ENCODE measurements at places on chromosomes 3 and 15.
A peak's percentile ranks its signal among the peaks of the same experiment; 100 is the strongest.

- no peak for DNase-seq
These were observed 8.6 kb downstream of the ILDR1 start for GRCh38 chr3:122013448-122013925.

GRCh38 chr15:77026501-77027110 is 31.7 kb downstream of the PSTPIP1 start:
- no peak for DNase-seq

GRCh38 chr15:41061667-41062066 is 54.4 kb downstream of the INO80 start:
- DNase-seq: no peak

GRCh38 chr3:197040658-197041057 is 11.0 kb upstream of the MELTF start:
- no peak for DNase-seq

GRCh38 chr15:32700501-32701150 is 17.2 kb upstream of the GREM1 start:
- no peak for DNase-seq

- DNase-seq: peak; percentile 28
These were observed 60.1 kb downstream of the UACA start for GRCh38 chr15:70703096-70703878.

DNA sequence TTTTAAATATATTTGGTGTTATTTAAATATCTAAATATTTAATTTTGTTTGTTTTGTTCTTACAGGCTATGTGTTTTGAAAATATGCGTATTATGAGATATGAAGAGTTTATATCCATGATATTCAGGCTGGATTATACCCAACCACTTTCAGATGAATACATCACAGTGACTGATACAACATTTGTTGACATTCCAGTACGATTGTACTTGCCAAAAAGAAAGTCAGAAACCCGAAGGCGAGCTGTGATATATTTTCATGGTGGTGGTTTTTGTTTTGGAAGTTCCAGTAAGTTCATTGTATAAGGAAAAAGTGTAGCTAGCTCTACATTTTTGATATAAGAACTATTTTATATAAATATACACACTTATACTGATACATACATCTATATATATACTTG is 6.9 kb downstream of the AADACL2 start:
- peak; percentile 15 for DNase-seq

- no peak for DNase-seq
These were observed 77.5 kb downstream of the BOC start for GRCh38 chr3:113288881-113289280.

- DNase-seq: no peak
These were observed 185.9 kb upstream of the LINGO1 start for GRCh38 chr15:77818484-77819047.

DNA sequence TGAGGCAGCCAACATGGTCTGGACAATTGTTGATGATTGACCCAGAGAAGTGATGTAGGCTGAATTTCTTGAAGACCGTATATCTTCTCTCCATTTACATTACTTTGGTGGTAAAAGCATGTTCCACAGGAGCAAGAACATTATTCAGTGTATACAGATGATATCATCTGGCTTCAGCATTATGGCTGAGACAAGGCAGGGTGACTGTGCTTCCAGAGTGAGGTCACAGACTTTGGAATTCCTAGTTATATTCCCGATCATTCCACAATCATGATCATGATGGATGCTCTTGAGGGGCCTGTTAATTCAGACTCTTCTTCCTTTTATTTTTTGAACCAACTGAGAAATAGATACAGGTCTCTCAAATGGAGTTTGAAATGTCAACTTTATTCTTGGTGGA is 19.0 kb downstream of the PLS1 start:
- DNase-seq: no peak

- DNase-seq: no peak
These were observed 141.5 kb downstream of the SSR3 start for GRCh38 chr3:156413293-156413892.

DNA sequence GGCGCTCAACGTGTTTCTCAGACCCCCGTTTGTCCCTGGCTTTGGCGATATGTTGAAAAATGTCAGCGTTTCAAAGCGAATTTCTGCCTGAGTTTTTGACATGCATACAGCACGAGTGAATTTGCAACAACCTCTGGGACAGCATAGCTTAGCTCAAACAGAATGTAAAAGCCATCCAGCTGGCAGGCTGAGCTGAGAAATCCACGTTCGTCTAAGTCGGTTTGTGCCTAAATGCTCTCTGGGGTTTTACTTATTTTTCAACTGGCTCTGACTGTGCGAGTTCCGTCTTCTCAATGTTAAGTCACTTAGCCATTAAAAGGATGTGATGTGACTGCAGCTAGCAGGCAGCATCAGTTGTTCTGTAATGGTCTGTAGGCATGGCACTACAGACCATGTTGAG is 243.5 kb upstream of the SLCO3A1 start:
- no peak for DNase-seq

Data from cardiac fibroblast (primary cell).